ENCODE measurements at places on chromosomes 11 and 22.

GRCh38 chr22:22394591-22394990, 114.0 kb downstream of the ZNF280B start:
- DNase-seq = no peak

DNA sequence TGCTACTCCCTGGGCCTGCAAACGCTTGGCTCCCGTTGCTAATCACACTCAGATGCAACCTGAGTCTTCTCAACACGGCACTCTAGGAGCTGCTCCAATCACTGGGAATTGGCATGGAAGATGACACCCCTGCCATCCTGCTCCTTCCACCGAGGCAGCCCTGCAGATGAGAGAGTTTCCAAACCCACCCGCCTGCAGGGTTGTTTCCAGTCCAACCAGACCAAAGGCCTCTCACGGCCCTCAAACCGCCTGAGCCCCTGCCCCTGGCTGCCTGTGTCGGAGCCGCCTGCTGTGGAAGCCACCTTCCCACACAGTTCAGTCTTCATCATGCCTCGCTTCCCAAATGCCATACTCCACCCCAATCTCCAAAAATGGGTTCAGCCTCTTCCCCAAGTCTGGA, 36.8 kb upstream of the TP53I11 start:
- DNase-seq = no peak

DNA sequence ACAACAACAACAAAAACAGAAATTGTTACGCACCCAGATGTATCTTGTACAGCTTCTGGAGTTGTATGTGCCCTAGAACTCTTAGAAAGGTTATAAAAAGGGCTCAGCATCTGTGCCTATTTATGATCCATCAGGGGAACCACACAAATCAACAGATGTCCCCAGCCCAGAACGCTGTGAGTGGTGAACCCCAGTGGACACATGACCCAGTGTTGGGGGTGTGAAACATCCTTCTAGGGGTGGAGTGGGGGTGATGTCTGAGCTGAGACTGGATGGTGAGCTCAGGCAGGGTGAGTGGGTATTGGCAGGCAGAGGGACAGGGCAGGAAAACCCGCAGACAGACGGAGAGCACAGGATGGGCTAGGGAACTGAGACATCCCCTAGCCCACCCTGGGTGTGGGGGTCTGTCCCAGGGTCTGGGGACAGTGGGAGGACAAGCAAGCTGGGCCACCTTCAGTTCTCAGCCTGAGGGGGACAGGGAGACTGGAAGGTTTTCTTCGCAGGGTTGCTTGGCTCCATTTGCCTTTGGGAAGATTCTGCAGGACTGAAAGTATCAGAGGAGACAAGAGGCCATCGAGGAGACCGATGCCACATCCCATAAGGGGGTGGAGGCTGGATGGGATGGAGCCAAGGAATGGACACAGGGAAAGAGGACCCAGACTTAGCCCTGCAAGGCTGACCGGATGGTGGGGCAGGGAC, 5.8 kb upstream of the EMID1 start:
- DNase-seq = no peak

GRCh38 chr11:14642453-14642852, 1.2 kb upstream of the PDE3B start:
- DNase-seq = no peak

GRCh38 chr11:44174842-44175241, 79.4 kb downstream of the EXT2 start:
- DNase-seq = no peak

DNA sequence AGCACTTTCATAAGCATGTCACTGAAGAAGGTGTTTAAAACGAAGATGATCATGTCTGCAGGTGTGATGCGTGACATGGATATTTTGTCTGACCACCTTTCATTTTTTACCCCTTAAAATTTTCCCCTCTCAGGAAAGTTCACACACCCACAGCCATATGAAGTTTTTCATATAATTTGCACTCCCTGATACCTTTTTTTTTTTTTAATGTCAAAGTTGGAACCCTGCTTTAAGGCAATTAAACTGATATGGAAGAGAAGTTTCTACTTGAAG, 104.6 kb downstream of the ATXN10 start:
- DNase-seq = no peak

GRCh38 chr11:10329935-10330334, 25.1 kb downstream of the ADM start:
- no peak for DNase-seq

DNA sequence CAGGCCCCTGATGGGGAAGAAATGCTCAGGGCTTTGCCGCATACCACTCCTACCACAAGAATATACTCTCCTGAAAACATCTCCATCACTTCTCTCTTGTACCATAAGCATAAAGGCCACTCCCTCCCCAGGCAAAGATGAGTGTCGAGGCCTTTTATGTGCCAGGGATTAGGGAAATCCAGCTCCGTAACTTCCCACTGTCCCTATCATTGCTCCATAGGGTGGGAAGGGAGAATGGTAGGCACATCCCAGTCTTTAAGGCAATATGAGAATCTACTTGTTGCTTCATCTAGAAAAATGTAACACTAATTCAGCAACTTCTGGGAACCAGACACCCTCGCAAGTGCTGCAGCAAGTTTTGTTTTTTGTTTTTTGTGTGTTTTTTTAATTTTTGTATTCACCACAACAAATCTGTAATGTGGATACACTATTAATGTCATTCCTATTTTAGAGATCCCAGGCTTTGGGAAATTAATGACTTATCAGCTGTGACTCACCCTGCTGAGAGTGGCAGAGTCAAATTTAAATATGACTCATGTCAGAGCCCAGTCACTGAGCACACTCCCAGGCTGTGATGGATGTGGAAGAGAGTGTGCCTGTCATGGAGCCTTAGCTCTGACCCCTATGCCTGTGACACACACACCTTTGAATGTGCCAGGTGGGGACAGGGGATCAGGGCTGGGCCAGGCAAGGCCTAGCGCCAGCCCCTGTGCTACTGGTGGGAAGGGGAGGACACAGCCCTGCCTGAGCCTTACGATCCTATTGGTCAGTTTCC, 23.4 kb downstream of the PANX1 start:
- no peak for DNase-seq

GRCh38 chr22:39254122-39254521, 9.3 kb upstream of the PDGFB start:
- DNase-seq = no peak

GRCh38 chr11:76526878-76527277, 82.1 kb downstream of the EMSY start:
- DNase-seq = no peak

- no peak for DNase-seq
Measured at GRCh38 chr11:860234-861104, 17.8 kb downstream of the TSPAN4 start.

- DNase-seq = no peak
Measured at GRCh38 chr11:27277843-27278242, 85.2 kb downstream of the CCDC34 start.

DNA sequence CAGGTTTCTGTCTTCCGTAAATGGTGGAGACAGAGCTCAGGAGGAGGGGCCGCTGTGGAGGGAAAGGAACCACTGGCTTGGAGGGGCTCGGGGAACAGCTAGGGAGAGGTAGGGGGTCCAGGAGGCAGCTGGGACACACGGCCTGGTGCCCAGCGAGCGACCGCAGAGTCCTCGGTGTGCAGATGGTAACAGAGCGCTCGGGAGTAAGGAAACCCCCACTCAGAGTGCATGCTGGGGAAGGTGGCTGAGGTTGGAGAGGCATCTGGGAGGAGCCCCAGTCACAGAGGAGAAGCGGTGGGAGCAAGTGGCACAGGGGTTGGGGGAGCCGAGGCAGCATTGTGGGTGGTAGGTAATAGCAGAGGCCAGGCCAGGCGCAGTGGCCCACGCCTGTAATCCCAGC, 10.8 kb upstream of the NCF4 start:
- no peak for DNase-seq

DNA sequence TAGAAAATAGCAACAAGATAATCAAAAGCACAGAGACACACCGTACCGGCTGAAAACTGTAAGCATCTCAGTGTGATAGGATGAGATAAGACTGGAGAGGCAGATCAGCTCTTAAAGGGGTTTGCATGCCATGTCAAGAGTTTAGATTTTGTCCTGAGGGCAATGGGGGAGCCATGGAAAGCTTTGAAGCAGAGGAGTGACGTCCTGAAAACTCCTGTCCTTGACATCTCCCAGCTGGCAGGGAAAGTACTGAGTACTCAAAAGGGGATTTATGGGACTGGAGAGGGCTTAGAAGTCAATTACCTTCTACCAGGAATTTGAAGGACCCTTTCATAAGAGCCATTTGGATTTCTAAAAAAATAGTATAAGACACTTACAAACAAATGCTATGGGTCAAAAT, 420.5 kb upstream of the NARS2 start:
- no peak for DNase-seq

DNA sequence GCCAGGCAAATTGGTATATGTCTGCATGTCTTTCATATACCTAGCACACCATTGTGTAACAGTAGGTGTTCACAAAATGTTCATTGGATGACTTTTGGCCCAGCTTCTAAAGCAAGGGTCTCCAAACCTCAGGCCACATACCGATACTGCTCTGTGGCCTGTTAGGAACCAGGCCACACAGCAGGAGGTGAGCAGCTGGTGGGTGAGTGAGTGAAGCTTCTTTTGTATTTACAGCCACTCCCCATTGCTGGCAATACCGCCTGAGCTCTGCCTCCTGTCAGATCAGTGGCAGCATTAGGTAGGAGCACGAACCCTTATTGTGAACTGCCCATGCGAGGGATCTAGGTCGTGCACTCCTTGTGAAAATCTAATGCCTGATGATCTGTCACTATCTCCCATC, 836.6 kb downstream of the NTM start:
- no peak for DNase-seq

DNA sequence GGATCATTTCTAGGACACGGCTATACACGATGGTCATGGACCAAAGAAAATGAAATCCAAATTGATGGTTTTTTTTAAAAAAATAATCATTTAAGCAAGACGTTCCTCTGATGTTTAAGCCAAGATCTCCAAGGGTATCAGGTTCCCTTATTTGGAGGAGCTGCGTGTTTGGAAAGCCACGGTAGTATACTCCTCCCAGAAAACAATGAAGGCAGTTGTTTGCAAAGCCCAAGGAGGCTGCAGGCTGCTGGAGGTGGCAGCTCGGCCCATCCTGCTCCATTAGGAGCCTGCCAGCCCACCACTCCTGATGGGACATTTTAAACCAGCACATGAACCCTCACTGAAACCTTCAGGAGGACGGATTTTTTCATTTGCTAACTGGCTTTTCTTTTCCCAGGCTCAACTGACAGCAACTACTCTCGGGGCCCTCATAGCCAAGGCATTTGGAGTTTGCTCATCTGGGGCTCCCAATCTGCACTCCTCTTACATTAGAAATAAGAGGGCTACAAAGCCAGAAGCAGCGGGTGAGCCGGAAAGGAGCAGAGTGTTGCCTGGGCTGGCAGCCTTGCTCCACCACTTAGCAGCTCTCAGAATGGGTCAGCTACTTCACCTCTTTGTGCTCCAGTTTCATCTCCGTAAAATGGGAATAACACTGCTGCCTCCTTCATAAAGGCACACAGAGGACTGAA, 58.4 kb downstream of the ABTB2 start:
- DNase-seq = no peak

DNA sequence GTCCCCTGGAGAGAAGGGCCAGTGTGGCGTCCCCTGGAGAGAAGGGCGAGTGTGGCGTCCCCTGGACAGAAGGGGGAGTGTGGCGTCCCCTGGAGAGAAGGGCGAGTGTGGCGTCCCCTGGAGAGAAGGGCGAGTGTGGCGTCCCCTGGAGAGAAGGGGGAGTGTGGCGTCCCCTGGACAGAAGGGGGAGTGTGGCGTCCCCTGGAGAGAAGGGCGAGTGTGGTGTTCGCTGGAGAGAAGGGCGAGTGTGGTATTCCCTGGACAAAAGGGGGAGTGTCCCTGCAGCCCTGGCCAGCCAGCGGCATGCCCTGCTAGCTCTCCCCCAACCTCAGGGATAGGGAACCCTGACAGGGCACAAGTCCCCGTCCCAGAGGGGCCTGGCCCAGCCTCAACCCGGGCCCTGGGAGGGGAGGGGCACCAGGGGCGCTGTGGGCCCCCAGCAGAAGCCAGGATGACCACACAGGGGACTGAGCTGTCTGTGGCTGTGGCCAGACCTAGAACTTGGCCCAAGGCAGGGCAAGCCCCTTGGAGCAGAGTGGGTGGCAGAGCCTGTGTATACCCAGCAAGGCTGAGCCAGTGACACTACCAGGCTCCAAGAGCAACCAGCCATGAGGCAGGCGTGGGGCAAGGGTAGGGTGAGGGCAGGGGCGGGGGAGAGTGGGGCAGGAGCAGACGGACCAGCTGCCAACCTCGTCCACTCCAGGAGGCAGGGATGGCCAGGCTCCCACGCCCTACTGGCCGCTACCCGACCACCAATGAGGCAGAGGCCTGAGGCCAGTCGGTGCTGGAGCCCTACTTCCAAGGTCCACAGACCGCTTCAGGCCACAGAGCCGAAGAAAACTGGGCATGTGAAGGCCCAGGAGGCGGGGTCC, 4.2 kb downstream of the HRAS start:
- DNase-seq = no peak

- DNase-seq = no peak
Measured at GRCh38 chr11:44879432-44879831, 71.3 kb downstream of the TP53I11 start.

DNA sequence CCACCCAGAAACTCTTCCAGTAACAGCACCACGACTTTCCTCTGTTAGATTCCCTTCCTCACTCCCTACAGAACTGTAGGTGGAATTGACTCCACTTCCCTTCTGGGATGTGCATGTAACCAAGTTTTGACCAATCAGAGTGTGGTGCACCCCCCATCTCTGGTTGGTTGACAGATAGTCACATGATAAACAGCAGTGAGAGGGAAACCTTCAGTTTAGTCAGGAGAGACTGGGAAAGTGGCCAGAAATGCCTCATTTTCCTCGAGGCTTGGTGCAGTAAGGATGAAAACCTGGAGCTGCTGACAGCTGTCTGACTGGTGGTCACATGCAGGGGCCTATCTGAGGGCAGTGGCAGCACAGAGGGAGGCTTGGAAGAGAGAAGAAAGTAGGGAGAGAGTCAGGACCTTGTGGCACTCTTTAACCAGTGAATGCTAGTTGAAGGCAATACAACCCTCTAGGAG, 67.3 kb upstream of the GRK3 start:
- no peak for DNase-seq
